Kidney (tissue), 22 donors: ENCODE measurements at places on chromosomes 13 and 19.

DNA sequence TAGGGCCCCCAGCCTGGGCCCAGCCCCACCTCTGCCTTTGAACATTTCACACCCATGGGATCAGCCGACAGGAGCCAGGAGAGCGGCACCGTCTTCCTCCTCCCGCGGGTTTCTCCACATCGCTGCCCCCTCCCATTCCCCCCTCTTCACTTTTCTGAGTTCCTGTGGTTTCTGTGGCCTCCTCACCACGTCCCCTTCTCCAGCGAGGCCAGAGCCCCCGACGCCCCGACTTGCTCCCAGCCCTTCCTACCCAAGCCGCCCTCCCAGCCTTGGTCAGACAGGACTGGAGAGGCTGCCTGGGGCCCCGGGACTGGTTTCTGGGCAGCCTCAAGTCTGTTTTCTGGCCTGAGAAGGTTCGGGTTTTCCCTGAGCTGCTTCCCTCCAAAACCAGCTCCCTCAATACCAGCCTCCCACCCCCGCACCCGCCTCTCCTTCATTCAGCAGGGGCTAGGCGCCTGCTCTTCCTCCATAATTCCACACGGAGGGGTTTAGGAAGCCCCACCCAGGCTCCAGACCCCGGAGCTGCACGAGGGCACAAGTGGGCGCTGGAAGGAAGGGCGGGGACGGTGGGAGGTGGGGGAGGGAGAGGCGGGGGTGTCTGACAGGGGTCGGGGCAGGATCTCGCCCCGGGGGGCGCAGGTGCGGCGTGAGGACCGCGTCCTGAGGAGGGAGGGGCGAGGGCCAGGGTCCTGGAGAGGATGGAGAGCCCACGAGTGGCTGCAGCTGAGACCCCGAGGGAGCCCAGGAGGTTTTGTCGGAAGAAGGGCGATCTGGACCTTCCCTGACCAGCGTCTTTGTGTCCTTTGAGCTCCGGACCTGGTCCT is 4.0 kb upstream of the SIGLEC10 start:
- DNase-seq: no peak

- DNase-seq: peak; percentile 78
Measured at GRCh38 chr13:59750860-59751259, 412.9 kb downstream of the DIAPH3 start.

DNA sequence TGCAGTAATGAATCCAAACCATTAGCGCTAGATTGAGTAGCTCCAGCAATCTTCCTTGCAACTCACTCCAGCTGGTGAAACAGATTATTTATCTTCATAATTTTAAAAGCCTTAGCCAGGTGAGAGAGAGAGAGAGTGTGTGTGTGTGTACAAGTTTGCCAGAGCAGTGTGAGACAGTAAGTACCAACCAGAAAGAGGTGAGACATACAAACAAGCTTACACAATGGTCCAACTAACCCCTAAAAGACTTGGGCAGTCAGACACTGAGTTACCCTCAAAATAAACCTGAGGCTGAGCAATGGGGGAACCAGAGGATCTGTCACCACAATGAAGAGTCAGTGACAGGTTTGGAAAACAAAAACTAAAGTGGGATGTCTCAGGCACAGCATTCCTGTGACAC is 8.1 kb upstream of the THSD1 start:
- no peak for DNase-seq

DNA sequence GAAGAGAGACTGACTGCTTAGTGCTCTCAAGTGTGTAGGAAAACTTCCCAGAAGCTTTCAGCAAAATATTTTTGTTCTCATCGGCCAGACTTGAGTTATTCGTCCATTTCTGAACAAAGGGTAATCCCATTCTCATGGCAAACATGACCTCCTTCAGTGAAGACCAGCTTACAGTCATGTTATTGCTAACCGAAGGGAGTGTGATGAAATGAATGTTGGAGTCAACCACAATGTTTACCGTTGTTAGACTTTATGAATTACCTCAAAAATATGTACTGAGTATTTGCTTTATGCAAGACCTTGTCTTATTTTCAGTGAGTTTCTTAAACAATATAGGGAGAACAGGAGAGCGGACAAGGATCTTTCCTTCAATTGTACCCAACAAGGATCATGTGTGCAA is 228.6 kb downstream of the LMO7 start:
- DNase-seq: no peak

DNA sequence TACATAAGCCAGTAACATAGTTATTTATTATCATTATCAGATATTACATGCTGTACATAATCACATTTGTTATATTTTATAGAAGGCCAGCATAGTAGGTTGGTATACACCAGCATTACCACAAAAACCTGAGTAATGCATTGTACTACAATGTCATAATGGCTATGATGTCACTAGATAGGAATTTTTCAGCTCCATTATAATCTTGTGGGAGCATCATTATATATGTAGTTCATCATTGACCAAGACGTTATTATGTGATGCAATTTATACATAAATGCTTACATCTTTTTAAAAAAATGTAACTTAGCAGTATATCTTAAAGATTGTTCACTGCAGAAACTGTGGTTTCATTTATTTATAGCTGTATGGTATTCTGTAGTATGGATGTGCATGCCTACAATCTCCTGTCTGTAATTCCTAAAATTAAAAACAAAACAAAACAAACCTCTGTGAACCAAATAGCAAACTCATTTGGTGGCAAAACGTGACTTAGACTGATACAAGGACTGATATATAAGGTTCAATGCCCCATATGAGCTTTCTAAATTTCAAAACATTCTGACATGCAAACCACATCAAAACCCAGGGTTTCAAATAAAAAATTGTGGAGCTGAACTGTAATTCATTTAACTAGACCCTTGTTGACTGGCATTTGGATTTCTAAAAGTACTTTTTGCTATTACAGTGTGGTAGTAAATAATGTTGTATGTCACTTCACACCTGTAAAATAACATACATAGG is 250.9 kb downstream of the DLEU7 start:
- DNase-seq: no peak

DNA sequence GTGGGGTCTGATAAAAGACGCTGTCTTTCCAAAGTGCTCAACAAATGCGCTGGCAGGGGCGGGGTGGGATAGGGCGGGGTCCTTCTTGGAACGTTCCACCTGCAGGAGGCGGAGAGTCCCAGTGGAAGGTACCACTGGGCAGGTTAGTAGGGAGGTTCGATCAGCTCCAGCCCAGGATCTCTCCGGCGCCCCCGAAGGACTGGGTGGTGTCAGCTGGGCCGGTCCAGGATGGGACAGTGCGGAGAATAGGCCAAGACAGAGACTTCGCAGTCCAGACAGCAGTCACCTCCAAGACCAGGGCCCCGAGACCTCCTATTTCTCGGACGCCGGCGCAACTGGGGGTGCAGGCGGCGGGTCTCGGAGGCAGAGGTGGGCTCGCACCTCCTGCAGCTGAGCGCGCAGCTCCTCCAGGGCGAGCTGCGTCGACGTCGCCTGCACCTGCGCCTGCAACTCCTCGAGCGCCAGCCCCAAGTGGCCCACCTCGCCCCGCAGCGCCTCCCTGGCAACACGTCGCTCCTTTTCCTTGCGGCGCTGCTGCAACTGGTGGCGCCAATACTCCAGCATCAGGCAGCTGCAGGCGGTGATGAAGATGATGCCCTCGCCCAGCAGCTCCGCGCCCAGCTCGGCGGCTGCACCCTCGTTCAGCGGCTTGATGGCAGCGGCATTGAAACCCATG is 21.6 kb downstream of the VASP start:
- no peak for DNase-seq
